ENCODE measurements at places on chromosomes 11 and 22. TPM values are rescaled to one million over a fixed set of nuclear protein-coding genes. Genes with fewer than 3 reads are reported as not detected.

FAR1 gene
- total RNA-seq, result 124 TPM

IGSF9B gene
- total RNA-seq, result 1.7 TPM

UPK3A gene
- total RNA-seq, result not detected

SPDYC gene
- not detected for total RNA-seq

PRR5L gene
- total RNA-seq, result 0.54 TPM

SULT4A1 gene
- 0.49 TPM for total RNA-seq

JAML gene
- total RNA-seq, result not detected

All from fibroblast of the aortic adventitia (primary cell).